ENCODE measurements at places on chromosomes 5 and 9.

- no peak for DNase-seq
Observed at GRCh38 chr5:77235846-77236721, 25.6 kb downstream of the PDE8B start.

GRCh38 chr5:172953776-172954675 is 5.2 kb upstream of the RPL26L1 start:
- DNase-seq: peak; percentile 96

DNA sequence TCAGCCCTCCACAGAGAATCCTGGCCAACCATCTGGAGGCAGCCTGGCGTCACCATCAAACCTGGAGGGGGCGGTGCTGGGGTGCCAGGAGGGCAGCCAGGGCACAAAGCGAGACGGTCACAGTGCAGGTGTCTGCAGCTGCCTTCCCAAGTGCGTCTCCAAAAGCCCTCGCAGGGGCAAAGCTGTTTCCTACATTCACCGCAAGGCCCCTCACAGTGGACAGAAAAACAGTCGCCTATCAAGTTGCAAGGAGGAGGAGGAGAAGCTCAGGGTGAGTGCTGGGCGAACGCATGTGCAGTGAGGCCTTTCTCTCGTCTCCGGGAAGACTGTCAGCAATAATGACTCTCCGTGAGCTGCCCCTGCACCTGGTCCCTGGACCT is 18.0 kb upstream of the LHX3 start:
- DNase-seq: no peak

DNA sequence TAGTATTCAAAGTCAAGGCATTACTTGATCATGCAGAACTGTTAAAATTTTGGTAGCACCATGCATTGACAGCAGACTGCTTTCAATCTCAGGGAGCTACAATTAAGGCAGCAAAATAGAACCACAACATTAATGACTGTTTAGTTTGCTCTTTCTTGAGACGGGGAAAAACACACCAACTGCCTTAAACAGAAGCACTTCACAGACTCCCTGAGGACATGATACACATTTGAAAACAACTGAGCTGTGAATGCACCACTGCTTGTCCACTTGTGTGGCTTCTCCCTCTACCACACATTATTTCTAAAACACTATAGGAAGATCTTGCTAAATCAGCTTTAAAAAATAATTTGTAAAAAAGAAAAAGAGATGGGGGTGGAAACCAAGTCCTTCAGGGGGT is 79.6 kb upstream of the MAST4 start:
- no peak for DNase-seq

DNA sequence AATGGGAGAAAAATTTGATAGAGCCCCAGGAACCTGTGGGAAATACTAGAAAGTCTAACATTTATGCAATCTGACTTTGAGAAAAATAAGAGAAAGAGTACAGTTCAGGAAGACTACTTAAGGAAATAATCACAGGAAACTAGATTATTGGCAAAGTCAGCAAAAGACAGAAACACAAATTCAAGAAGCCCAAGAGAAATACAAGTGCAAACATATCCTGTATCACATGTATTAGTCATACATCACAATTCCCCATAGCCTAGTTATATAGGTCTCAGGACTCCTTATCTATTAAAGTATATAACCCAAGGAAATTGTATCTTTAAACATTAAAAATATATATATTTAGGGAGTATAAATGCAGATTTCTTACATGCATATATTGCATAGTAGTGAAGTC is 100.8 kb downstream of the HOMER1 start:
- DNase-seq: no peak

DNA sequence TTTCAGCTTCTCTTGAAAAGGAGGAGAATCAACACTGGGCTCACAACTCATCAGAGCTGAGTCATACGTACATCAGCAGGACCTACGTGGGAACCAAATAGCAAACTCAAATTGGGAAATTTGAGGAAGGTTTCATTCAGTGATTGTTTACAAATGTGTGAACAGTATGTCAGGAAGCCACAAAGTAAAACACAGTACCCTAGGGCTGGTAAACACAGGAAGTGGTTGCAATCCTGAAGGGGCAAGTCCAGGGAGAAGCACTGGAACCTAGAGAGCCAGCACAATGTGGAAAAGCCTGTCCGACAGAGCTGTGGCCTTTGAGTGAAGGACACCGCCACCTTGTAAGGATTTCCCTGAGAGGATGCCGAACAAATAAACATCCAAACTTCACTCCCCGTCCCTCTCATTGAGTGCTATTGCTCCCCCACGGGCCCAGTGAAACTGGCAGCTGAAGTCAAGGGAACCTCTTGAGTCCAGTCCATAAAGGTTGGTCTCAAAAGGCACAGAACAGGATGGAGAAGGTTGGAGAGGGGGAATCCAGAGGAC is 26.7 kb upstream of the RICTOR start:
- DNase-seq: peak; percentile 97

GRCh38 chr9:22010866-22011625 is 1.9 kb upstream of the CDKN2B start:
- DNase-seq: peak; percentile 58

DNA sequence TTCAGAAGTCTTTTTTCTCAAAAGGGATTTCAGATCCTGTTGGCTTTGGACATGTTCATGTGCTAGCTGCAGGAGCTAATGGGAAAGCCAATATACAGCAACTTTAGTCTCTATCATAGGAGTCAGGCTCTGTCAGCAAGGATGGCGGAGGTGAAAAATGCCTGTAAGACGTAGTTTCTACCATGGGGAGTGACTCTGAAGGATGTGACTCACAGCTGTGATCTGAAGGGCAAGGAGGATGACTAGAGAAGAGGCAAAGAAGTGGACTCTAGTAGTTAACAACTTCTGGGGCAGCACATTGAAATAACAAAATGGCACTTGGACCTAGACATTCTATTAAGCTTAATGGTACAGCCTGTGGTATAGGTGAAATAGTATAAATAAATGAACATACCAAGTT is 3.1 kb upstream of the NDUFS4 start:
- DNase-seq: peak; percentile 33

GRCh38 chr9:137607141-137607857 is 1.8 kb downstream of the ARRDC1 start:
- DNase-seq: peak; percentile 36

DNA sequence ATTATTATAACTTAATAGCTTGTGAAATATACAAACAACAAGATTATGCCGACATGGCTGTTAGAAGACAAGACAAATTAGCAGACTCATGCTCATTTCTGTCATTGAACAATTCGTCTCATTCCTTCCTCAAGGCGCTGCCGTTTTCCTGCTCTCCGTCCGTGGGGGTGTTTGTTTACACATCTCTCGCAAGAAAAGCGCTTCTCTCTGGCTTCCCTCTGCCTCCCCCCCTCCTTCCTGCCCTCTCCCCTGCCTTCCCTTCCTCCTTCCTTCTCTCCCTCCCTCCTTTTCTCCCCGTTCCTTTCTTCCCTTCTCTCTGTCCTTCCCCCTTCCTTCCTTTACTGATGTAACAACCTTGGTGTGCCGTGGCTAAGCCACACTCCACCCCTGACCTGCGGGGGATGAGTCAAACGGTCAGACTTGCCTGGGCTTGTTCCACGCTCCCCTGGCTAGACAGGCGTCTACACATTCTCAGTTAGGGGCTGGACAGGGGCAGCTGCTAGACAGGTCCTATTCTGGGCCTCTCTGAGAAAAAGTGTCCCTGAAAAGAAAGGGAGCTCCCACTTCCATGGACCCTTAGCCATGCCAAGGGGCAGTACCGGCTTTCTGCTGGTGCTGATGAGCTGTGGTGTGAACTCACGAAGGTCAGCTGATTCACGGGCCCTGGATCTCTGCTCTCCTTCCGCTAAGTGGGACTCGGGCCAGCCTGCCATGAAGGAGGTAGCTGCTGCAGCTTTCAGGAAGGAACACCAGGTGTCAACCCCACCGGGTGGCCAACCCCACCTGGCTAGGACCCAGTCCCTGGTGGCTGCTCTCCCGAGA is 32.0 kb upstream of the SPTLC1 start:
- peak; percentile 86 for DNase-seq

DNA sequence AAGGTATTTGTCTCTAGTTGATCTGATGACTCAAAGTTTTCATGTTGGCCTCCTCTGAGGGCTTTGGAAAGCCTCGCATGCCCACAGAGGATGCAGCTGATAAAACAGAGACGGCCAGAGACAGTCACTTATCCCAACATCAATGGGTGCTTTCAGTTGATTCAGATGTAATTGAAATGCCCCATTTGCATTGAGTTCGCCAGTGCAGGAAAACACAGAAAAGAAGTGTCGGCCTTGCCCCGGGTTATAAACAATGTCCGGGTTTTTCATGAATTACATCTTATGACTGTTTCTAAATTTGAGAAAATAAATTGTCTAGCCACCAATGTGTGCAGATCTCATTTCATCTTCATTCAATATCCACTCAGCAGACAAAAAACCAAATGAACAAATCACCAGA is 42.2 kb upstream of the ICE1 start:
- peak; percentile 38 for DNase-seq

DNA sequence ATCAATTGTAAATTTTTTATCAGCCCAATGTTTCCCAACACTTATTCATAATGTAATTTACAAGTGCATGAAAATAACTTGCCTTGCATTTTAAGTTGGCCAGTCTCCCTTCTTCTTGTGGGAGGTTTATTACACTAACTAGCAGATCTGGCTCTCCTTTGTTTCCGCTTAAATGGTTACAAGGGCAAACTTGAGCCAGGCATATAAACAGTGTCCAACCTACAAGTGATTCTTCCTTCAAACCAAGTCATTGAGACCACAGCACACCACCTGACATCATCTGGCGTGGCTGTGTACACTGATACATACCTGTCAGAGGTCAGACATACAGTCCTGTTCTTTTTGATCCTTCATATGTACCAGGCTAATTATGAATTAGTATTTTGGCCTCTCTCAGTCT is 80.1 kb downstream of the ALDH1A1 start:
- DNase-seq: no peak

DNA sequence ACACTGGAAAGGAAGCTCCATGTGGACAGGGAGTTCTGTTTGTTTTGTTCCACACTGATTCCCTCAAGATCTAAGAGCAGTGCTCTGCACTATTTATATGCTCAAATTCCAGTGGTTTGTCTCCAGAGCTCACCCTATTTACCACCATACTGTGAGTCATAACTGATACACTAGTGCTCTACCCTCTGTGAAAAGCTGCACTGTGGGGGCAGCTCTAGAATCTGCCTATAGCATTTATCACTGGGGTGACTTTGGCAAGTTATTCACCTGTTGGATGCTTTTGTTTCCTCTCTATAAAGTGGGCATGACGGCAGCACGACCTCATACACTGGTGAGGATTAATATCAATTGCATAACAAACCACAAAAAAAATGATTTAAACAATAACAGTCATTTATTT is 307.8 kb downstream of the NR2F1-AS1 start:
- peak; percentile 77 for DNase-seq

- DNase-seq: no peak
Observed at GRCh38 chr9:93823245-93824072, 131.7 kb downstream of the BARX1 start.

- DNase-seq: no peak
Observed at GRCh38 chr5:133839721-133840120, 128.7 kb downstream of the C5orf15 start.

- DNase-seq: no peak
Observed at GRCh38 chr9:37029776-37030610, 4.1 kb downstream of the PAX5 start.

- DNase-seq: peak; percentile 79
Observed at GRCh38 chr5:74954919-74955318, 88.7 kb upstream of the FAM169A start.

All from fibroblast of skin of back (primary cell).